Non-pigmented ciliary epithelial cell (primary cell): ENCODE measurements at places on chromosomes 16 and 17.

DNA sequence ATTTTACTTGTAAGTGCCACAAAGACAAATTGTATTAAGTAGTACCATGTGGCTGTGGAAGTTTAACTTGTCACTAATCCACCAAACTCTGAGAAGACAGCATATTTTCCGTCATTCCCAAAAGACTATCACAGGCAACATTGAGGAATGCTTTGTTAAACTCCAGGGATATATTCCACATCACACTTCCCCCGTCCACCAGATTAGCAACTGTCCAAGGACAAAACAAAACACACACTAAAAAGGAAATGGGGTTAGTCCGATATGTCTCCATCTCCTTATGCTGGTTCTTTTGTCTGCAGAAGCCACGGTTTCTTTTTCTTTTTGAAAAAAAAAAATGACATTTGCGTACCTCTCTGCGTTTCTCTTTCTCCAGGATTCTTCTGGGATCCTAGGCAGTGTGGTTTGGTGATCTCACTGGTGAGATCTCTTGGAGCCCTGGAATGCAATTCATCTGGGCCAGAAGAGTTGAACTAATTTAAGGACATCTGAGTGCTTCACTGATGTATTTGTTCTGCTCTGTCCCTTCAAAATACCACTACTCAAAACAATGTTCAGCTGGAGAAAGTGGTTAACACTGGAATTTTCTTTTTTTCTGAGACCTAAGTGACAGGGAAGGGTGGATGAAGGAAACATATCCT is 40.6 kb downstream of the PRKCB start:
- DNase-seq = no peak

DNA sequence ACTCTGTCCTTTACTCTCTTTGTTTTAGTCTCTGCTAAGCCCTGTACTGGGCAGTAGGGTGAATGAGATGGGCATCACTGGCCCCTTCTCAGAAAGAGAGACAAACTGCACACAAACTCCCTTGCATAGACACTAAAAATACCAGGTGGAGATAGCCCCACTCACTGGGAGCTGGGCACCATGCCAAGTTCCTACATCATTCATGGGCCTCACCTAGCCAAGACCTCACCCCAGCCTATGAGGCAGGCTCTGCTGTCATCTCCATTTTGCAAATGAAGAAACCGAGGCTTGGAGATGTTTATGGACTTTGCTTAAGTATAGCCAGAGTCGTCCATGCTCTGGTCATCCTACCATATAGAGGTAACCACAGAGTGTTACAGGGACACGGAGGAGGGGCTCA is 499.8 kb upstream of the CDH11 start:
- no peak for DNase-seq

GRCh38 chr17:9837551-9838471 is 12.1 kb downstream of the GLP2R start:
- DNase-seq = no peak

DNA sequence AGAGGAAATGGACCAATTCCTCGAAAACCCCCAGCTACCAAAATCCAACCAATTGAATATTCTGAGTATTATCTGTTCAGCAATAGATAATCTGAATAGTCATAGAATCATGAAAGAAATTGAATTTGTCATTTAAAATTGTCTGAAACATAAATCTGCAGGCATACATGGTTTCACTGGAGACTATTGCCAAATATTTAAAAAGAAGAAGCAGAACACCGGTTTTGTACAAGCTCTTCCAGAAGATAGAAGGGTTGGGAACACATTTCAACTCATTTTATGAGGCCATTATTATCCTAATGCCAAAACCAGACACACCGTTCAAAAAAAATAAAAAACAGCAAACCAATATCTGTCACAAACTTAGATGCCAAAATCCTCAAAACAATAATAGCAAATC is 195.5 kb downstream of the RPTOR start:
- DNase-seq = no peak

GRCh38 chr17:40777971-40778370 is 4.4 kb downstream of the KRT27 start:
- no peak for DNase-seq

- DNase-seq = no peak
Measured at GRCh38 chr16:82924075-82924854, 297.5 kb downstream of the CDH13 start.

GRCh38 chr16:3578121-3578520 is 918 bp upstream of the NLRC3 start:
- no peak for DNase-seq

DNA sequence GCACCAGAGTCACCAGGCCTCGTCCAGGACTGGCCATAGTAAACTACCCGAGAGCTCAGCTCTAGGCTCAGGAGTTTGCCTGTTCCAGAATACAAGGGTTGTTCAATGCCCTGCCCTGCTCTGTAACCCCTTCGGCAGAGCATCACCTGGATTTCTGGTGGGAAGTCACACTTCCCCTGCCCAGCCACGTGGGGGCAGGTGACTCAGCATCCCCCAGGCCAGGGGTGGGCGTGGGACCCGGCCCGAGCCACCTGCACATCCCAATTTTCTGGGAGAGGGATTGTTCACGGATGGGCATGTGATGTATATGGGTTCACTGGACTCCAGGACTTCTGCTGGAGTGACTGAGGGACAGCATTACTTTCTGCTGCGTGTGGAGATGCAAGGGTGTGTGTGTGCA is 25.8 kb downstream of the COX4I1 start:
- no peak for DNase-seq

GRCh38 chr16:57446531-57447185 is 527 bp downstream of the CIAPIN1 start:
- DNase-seq = no peak

GRCh38 chr16:19563377-19563776 is 7.9 kb downstream of the VPS35L start:
- DNase-seq = no peak

DNA sequence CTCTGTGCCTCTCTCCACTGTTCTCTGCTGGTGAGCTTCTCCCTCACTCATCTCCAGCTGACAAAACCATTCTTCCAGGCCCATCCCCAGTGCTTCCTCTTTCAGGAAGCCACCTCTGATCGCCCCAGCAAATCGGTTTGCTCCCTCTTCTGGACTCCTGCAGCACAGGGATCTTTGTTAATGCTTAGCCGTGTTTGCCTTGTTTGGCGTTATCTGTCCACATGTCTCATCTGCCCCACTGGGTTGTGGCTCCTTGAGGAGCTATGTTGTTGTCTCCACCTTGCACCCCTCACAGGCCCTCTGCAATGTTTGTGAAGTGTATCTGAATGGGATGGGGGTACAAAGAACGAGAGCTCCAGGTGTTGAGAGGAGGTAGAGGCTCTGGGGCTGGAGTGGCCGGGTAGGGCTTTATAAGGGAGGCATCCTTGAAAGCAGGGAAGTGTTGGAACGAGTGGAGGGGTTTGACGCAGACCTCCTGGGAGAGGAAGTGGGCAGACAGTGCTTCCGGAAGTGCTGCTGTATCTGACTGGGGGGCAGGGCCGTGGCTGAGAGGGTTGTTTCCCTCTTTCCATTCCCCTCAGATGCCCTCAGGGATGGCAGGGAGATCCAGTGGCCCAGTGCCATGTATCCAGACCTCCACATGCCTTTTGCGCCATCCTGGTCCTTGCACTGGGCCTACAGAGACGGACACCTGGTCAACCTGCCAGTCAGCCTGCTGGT is 27.8 kb downstream of the CASKIN2 start:
- no peak for DNase-seq

- no peak for DNase-seq
Measured at GRCh38 chr17:45300060-45300751, 16.6 kb downstream of the MAP3K14 start.

- DNase-seq = no peak
Measured at GRCh38 chr16:27222249-27223225, 19.2 kb downstream of the KDM8 start.

DNA sequence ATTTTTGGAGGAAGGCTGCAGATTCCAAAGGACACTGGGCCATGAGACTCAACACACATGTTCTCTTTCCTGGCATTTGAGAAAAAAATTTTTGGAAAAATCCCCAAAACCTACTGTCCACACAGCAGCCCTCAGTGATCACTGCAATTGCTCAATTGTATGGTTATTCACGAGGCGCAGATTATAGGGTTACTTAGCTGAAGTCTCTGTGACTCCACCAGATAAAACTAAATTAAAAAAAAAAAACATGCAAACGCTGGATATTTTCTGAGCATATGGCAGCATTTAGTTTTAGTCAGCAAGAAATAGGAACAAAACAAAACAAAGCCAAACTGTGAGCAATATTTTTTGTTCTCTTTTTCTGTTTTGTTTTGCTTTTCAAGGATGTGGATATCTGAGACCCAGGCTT is 83.8 kb upstream of the FAM20A start:
- DNase-seq = no peak

- DNase-seq = no peak
Measured at GRCh38 chr17:30209930-30210329, 25.6 kb downstream of the SLC6A4 start.

DNA sequence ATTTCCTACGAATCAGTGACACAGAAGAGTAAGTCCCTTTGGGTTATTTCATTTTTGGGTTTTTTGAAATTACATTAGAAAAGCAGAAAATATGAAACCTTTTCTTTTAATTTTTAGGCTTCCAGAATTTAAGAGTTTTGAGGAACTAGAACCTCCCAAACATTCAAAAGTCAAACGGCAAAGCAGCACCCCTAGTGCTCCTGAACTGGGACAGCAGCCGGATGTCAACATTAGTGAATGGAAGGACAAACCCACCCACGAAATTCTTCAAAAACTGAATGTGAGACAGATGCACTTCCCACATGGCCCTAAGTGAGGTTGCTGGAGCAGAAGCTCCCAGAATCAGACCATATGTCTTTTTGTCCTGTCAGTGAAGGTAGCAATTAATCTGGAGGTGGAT is 199.4 kb downstream of the PHKB start:
- DNase-seq = no peak

- DNase-seq = no peak
Measured at GRCh38 chr17:73591296-73592078, 52.8 kb downstream of the SDK2 start.

GRCh38 chr16:85610059-85610445 is 3.1 kb upstream of the GSE1 start:
- no peak for DNase-seq
